ENCODE measurements at places on chromosomes 5 and 9.

- ATAC-seq = no peak
Measured at GRCh38 chr9:110799396-110799795, 130.8 kb downstream of the MUSK start.

DNA sequence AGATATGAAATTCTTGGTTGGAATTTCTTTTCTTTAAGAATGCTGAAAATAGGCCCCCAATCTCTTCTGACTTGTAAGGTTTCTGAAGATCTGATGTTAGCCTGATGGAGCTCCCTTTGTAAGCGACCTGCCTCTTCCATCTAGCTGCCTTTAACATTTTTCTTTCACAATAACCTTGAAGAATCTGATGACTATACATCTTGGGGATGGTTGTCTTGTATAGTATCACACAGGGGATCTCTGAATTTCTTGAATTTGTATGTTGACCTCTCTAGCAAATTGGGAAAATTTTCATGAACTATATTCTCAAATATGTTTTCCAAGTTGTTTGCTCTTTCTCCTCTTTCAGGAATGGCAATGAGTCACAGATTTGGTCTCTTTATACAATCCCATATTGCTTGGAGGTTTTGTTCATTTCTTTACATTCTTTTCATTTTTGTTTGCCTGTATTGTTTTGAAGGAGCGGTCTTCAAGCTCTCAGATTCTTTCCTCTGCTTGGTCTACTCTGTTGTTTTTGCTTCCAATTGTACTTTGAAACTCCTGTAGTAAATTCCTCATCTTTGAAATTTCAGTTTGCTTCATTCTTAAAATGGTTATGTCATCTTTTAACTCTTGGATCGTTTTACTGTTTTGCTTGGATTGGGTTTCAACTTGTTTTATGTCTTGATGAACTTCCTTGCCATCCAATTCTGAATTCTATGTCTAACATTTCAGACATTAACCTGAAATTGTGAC lies 245.2 kb upstream of the TARS1 start:
- no peak for ATAC-seq

- no peak for ATAC-seq
Measured at GRCh38 chr5:53871050-53871449, 310.6 kb downstream of the NDUFS4 start.

GRCh38 chr5:89458332-89458656 lies 575.3 kb upstream of the MEF2C start:
- ATAC-seq = no peak

GRCh38 chr9:100086097-100086635 lies 12.6 kb downstream of the ERP44 start:
- no peak for ATAC-seq

DNA sequence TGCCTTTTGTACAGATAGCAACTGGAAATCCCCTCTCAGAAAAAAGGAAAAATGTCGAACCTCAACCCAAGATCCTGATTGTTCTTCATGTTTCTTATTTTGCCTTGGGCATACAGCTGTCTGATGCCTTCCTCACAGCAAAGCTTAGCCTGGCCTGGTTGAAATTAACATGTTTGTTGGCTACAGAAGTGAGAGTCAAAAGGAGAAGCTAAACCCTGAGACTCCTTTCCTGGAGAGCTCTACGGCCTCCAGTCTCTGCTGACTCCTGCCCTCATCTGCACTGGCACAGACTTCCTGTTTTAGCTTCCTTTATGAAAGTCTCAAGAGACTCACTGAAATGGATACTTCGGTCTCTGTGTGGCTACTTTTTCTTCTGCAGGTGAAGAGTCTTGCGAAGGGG lies 186.7 kb downstream of the PARP8 start:
- ATAC-seq = no peak

DNA sequence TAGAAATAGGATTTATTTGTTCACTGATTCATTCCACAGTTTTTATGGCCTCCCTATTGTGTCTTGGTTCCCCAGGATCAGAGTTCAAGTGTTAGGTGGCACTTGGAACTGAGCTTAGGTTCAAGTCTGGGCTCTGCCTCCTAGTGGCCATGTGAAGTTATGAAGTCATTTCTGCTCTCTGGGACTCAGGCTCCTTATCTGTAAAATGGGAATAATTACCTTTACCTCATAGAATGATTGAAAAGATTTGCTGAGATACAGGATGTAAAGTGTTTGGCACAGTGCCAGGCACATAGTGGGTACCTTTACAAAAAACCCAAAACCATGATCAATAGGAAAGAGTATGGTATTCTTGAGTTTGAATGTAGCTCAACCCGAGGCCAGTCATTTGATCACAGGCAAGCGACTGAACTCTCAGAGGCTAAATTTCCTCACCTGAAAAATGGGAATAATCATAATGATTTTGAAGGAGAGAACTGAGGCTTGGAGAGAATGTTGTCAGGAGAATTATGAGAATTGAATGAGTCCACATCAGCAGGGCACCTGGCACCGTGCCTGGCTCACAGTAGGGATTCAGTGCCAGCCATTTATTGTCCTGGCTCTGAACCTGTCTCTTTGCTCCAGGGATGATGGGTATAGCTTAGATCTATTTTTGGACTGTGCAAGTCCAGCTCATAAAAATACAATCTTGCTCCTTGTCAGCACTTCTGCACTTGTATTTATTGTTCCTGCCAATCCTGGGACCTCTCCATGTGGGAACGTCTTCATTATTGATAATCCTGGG lies 10.8 kb downstream of the NSG2 start:
- no peak for ATAC-seq

DNA sequence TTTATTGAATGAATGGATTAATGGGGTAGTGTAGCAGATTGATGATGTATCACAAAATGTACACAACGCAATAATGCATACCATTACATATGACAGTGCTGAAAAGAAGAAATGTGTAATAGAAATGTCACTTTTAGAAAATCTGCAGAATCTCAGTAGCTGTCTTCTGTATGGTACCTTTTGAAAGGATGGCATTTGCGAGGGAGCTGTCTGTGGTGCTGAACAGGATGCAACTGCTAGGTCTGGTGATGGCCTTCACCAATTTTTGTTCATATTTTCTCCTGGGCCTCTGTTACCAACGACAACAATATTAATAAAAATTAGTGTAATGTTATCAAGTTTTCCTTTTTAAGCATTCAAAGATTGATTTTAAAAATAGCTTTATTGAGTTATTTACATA lies 36.2 kb upstream of the OTULIN start:
- ATAC-seq = no peak

GRCh38 chr5:31598640-31599611 lies 40.0 kb upstream of the PDZD2 start:
- ATAC-seq = no peak

DNA sequence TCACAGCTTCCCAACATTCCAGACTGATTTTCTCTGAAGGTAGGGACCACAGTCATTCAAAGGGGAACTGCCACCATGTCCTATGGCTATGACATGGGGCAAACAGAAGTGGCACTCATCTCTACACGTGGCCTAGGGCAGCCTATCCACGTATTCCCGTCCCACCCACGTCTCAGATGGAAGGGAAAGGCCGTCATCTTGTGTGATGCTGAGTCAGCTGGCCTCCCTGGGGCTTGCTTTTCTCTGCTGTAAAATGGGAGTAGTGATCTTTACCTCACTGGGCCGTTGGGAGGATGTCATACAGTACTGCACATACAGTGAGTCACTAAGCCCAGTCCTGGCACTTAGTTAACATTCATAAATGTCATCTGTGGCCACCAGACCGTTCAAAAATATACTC lies 72.3 kb downstream of the RAPGEF1 start:
- ATAC-seq = peak; percentile 67

DNA sequence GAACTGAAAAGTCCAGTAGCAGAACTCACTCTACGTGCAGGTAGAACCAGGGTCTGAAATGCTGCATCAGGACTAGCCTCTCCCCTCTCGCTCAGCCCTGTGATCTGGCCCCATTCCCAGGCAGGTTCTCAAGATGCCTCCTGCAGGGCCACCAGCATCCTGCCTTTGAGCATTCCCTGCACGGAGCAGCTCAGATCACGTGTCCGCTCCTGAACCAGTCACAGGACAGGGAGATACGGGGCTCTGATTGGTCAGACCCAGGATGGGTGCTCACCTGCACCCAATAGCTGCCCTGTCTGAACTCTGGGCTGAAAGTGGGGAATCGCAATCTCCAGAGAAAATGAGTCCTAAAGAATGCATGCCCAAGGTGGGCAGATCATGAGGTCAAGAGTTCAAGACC lies 50.8 kb downstream of the NEURL1B start:
- ATAC-seq = no peak

- ATAC-seq = no peak
Measured at GRCh38 chr5:94705427-94705826, 87.0 kb downstream of the SLF1 start.

- ATAC-seq = no peak
Measured at GRCh38 chr5:124245276-124245675, 501.2 kb downstream of the ZNF608 start.

DNA sequence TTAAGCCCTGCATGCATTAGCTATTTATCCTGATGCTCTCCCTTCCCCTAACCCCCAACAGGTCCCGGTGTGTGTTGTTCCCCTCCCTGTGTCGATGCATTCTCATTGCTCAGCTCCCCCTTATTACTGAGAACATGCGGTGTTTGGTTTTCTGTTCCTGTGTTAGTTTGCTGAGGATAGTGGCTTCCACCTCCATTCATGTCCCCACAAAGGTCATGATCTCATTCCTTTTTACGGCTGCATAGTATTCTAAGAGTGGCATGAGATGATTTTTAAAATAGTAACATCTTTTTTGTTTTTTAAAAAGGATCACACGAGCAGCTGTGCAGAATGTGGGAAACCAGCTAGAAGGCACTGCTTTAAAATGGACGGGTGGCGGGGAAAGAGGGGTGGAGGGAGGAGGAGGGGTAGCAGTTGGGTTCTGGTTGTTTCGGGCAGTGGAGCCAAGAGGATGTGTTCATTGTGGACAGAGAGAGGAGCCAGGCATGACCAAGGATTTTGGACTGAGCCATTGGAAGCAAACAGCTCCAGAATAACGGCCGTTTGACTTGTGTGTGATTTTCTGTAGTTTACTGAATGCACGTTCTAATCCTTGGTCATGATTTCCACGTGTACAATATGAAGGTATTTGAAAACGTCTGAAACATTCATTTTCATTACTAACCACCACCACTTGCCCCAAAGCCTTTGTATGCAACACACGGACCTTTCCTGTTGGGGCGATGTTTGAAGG lies 1.7 kb upstream of the TENT4A start:
- no peak for ATAC-seq

GRCh38 chr5:8340739-8341344 lies 471.9 kb downstream of the MTRR start:
- ATAC-seq = no peak

DNA sequence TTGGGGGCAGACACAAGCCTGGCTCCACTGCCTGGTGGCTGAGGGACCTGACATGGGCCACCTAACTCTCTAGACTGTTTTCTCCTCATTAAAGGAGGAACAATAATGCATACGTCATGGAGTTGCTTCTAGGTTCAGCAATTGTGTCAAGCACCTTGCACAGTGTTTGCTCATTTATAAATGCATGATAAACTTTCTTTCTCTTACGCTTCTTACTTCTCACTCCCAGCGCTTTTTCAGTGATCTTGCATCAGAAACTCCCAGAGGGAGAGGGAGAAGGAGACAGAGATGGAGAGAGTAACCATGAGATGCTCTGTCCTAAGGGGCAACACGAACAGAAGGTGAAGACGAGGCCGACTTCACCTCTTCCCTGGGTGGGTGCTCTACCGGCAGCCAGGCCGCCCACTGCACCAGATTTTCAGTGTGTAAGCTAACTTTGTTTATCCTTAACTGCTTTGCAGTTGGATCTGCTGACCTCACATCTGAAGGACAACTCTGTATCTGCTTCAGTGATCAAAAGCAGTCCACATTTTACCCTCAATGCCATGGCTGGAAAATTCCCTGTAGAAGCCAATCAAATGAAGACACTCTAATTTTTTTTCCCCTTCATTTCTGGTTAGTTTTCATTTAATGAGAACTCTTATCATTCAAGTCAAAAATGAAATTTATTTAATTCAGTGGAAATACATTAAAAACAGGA lies 35.3 kb downstream of the MED27 start:
- no peak for ATAC-seq

DNA sequence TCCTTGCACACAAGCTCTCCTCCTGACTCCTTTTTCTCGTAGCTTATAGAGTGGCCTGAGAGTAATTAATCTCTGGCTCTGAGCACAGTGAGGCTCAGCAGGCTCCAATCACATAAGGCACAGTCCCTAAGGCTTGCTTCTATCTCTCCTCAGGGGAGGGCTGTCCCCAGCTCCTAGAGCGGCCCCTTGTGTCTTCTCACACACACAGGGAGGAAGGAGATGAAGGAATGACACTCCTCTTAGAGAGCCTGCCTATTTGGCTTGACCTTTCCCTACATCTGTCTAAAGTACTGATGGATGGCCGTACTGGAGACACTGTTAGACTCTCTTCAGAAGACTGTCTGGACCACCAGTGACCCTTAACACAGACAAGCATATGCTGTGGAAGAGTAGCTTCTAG lies 12.9 kb downstream of the TAS2R1 start:
- ATAC-seq = no peak

DNA sequence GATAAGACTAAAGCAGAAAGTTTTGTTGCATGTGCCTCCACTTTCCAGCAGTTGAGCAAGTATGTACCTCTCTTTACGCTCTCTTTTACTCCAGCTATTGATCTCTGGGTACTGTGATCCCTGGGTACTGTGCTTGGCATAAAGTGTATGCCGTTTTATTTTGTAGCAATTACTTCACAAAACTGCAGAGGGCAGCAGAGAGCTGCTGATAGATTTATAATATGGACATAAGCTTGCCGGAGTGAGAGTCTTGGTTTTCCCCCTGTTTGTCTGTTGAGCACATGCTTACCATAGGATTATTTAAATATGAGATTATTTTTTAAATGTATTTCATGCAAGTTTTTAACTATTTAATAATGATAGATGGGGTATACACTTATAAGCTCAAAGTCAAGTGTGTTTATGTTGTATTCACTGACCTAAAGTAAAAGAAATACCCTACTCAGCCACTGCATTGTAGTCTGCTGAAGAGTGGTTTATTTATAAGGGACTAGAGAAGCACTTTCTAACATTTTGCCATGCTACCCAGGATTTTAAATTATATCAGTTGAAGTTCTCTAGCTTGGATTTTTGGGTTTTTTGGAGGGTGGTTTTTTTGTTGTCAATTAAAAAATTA lies 13.0 kb downstream of the TTC1 start:
- peak; percentile 85 for ATAC-seq

DNA sequence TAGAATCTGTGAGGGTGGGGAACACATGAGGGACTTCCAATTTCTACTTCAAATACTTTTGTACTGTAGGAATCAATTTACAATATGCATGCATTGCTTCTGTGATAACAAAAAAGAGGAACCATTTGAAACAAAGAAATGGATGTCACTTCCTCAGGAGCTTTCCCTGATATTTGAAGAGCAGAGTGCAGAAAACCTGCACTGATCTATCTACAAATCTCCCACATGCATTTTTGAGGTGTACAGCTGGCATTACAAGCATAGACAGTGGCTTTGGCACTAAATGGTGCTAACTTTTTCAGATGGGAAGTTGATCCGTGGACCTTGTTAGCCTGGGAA lies 27.7 kb downstream of the YIPF5 start:
- ATAC-seq = no peak

DNA sequence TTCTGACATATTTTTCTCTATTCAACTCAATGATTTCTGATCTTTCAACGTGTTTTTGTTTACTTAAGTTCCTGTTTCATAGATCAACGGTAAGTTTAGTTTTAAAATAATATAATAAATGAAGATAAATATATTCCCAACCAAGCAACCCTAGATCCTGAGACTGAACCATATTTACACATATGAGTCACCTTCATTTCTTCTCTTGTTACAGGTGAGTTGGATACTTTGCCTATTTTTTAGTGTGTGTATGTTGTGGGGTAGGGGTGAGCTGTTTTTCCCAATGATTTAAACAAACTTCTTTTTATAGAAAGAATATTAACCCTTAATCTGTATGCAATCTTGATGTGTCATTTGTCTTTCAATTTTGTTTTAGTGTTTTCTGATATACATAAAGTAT lies 186.9 kb downstream of the MCTP1 start:
- no peak for ATAC-seq

GRCh38 chr9:8364026-8364752 lies 564.6 kb upstream of the DMAC1 start:
- ATAC-seq = no peak

Data from activated CD4-positive, CD25-positive, alpha-beta regulatory T cell treated with anti-CD3 and anti-CD28 coated beads, Interleukin-2, amount 50 U/mL, for 24 hours (primary cell).